ENCODE measurements at places on chromosomes 7 and 10.

DNA sequence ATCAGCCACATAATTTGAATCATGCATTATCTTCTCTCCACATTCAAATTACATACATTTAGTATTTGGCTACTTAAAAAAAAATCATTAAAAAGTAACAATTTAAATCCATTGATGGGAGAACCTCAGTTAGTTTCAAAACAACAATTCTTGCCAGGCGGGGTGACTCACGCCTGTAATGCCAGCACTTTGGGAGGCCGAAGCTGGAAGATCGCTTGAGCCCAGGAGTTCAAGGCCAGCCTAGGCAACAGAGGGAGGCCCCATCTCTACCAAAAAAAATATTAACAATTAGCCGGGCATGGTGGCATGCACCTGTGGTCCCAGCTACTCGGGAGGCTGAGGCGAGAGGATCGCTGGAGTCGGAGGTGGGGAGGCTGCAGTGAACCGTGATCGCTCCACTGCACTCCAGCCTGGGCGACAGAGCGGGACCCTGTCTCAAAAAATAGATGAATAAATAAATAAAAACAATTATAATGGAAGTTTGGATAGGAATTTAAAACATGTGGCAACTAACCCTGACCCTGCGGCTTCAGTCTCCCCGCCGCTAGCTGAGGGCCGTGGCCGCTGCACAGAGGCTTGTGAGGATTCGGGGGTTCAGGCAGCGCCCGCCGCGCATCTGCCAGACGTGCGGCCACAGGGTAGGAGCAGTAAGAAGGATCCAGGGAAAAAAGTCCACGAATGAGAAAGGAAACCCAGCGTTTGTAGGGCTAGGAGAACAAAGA is 1.1 kb upstream of the CSGALNACT2 start:
- DNase-seq: no peak

- no peak for DNase-seq
Observed at GRCh38 chr10:23157691-23158369, 34.3 kb upstream of the PTF1A start.

GRCh38 chr10:2660276-2660675 is 407.1 kb upstream of the PFKP start:
- DNase-seq: no peak

DNA sequence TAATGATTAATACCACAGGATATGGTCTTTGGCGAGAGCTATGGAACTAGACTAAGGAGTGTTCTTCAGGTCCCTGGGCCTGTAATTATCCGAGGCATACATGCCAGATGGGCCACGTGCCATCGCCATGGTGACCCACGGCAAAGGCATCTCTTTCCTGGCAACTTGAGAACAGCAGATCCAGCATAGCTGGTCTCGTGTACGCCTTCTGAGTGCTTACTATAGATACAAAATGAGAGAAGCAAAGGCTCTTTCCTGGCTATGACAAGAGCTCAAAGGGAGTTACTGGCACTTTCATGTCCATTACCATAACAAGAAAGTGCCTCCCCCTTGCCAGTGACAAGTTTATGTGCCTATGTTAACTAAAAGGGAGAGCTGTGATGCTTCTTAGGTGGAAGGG is 26.0 kb upstream of the GLI3 start:
- DNase-seq: no peak

DNA sequence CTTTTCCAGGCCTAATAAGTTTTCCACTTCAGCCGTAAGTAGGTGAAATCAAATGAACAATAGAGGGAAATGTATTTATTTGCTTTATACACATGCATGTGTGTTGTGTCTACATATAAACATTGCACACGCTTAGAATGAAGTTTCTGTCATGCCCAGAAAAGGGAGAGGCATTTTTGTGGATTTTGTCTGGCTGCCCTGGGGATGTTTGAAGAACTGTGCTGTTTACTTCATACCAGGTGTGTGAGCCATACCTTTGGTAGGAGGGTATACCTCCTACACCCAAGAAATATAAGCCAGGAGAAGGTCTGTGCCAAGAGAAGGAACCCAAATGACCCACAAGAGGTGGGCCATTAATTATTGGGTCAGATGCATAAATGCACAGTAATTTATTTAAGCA is 12.8 kb downstream of the GATAD1 start:
- no peak for DNase-seq

DNA sequence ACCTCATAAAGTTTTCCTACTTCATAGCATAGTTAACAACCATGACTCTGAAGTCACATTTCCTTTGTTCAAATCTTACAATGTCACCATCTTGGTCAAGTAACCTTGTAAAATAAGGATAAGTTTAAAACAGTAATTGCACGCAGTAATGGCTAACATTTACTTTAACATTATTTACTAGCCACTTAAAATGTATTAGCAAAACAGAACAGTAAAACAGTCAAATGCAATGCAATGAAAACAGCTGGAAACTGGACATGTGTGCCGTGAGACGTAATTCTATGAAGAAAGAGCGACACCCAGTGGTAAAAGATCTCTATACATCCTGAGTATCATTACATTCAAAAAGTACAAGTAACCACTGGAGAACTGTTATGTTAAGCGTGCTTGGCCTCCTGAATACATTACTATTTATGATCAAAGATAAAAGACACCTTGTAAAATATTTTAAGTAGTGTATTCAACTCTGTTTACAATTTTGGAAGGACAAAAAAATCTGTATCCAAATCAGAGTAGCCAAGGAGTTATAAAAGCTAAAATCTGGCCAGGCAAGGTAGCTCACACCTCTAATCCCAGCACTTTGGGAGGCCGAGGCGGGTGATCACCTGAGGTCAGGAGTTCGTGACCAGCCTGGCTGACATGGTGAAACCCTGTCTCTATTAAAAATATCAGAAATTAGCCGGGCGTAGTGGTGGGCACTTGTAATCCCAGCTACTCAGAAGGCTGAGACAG is 27.2 kb downstream of the ATE1 start:
- no peak for DNase-seq

DNA sequence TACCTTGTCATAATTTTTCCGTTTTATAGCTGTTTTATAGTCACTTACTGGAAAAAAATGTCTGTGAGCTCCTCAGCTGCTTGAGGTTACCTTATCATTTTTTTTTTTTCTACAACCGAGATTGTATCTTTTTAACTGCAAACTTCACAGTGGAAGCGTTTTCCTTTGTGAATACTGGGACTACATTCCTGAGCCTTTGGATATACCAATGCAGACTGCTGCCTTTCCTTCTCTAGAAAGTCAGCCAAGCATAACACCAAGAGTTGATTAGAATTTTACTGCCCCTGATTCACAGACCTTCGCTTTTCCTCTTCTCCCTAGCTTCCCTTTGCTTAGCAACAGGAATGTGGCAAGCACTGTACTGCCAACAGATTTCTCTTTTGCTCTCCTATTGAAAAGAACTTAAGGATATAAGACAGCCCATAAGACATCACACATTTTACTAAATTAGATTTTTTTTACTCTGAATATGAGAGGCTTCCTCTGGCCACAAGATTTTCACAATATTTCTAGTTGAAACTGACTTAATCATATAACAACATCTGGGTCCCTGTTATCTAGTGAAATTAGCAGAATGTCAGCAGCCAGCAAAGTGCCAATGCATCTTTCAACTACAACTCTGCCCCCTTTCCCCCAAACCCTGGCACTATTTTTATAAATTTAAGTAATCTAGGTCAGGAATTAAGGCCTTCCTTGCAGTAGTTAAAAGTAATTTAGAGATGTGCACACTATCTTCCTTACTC is 170.6 kb downstream of the PRKG1 start:
- no peak for DNase-seq

- DNase-seq: no peak
Observed at GRCh38 chr10:99709480-99710229, 22.3 kb downstream of the COX15 start.

DNA sequence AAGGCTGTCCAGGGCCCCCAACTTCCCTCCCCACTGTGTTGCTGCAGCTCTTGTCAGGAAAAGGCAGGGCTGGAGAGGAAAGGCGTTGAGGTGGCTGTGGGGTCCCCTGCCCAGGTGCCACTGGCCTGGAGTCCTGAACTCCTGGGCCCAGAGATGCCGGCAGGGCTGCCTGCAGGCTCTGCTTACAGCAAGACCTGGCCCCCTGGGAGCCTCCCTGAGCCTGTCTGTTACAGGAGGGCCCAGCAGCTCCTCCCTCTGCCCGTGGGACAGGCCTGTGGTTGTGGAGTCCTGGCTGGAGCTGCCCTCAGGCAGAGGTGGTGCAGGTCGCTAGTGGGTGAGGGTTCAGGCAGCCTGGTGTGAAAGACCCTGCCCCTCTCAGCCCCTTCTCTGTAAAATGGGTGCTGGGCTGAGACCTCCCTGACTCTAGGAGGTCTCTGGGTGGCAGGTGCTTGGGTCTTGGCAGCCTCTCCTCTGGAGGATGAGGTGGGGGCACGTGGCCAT is 9.9 kb downstream of the ANTXRL start:
- DNase-seq: no peak

DNA sequence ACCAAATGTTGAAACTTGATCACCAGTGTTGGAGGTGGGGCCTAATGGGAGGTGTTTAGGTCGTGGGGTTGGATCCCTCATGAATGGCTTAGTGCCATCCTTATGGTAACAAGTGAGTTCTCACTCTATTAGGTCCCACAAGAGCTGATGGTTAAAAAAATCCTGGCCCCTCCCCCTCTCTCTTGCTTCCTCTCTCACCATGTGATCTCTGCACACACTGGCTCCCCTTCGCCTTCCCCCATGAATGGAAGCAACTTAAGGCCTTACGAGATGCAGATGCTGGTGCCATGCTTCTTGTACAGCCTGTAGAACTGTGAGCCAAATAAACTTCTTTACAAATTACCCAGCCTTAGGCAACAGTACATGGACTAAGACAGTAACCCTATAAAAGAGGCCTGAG is 62.7 kb downstream of the PPP1R3C start:
- no peak for DNase-seq

GRCh38 chr10:31090894-31091607 is 59.4 kb upstream of the ZNF438 start:
- DNase-seq: no peak

DNA sequence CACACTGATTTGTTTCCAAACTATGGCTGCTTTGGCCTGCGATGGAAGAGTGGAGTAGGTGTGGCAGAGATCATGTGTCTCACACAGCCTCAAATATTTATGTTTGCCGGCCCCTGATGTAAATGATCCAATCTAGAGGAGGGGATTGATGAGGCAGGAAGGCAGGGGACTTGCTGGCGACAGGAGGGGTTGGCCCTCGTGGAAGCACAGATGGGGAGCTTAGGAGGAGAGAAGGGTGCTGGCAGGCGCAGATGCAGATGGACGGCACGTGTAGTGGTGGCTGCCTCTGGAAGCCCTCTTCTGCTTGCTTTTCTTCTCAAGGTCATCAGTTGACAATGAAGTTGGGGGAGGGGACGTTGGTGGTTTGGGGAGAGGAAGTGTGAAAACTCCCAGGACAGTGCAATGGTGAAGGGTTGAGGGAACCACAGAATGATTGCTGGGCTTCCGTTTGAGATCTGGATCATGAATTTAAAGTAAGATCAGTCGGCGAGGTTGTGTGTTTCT is 15.4 kb downstream of the COL13A1 start:
- DNase-seq: no peak

- no peak for DNase-seq
Observed at GRCh38 chr10:133411523-133412380, 12.7 kb downstream of the SPRN start.

DNA sequence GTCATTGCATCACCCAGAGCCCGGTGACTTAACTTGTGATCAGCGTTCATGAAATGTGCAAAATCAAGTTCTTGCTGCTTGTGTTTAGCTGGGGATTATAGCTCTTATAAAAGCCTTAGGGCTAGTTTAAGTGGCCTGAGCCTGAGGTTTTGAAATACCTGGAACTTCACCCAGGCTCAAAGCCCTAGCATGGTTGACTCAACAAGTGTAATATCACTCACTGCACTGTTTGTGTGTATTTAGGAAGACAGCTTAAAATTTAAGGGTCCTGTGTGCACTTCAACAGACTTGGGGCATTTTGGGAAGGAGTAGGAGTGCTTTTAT is 489.5 kb downstream of the GATA3 start:
- no peak for DNase-seq

DNA sequence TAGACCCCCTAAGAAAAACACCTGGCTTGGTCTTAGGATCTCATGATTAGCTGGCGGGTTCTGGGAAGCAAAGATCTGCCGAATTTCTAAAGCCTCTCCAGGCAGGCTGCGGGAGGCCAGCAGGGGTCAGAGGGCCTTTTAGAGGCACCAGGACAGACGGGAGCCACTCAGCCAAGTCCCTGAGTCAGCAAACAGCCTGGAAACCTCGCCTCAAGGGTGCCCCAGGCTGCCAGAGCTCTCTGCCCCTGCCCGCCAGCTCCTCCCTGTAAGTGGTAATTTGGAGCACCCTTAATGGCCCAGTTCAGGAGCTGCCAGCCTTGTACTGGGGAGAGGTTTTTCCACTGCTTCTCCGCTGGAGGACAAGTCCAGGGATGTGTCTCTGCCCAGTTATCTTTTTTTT is 88.7 kb downstream of the HIP1 start:
- no peak for DNase-seq

GRCh38 chr10:35949811-35950211 is 307.7 kb upstream of the FZD8 start:
- DNase-seq: no peak

GRCh38 chr10:112213836-112214235 is 30.3 kb upstream of the GPAM start:
- DNase-seq: no peak

DNA sequence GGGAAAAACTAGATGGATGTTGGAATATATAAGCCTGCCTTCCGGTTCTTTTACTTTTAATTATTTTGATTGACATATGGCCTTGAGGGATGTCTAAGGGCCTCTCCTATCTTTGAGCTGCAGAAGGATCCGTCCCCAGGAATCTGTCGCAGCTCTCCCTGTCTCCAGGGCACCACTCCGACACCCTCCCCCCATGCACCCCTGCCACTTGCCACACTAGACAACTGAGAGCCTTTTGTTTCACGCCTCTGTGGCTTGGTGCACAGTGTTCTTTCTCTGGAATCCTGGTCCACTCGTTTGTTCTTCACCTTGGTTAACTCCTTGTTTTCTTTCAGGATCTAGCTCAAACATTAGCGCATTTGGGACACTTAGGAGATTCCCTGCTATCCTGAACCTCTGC is 124.1 kb upstream of the EFCAB10 start:
- no peak for DNase-seq

- DNase-seq: no peak
Observed at GRCh38 chr7:124781907-124782734, 16.5 kb upstream of the GPR37 start.

GRCh38 chr10:547591-548081 is 141.8 kb downstream of the DIP2C start:
- DNase-seq: peak; percentile 33

DNA sequence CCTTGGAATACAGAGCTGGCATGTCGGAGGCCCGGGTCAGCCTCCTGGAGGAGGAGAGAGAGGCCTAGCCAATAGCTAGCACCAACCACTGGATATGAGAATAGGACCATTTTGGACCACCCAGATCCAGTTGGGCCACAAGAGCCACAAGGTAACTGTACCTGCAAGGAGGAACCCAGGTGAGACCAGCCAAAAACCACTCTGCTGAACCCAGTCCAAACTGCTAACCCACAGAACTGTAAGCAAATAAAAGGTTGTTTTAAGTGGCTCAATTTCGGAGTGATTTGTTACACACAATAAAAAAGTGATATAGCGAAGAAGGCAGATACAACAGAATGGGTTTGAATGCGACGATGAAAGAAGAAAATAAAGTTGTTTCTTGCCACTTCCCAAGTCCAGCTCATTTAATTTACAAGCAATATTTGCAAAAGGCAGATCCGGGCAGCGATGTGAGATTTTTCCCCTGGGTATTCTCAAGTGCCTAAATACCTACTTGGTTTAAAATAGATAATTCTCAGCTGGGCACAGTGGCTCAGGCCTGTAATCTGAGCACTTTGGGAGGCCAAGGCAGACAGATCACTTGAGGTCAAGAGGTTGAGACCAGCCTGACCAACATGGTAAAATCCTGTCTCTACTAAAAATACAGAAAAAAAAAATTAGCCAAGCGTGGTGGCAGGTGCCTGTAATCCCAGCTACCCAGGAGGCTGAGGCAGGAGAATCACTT is 23.1 kb downstream of the ZNF467 start:
- no peak for DNase-seq
